ENCODE measurements at places on chromosomes 1 and 21. TPM values are rescaled to one million over a fixed set of nuclear protein-coding genes. Genes with fewer than 3 reads are reported as not detected.

GRCh38 chr1:170692866-170693575, 29.1 kb downstream of the PRRX1 start:
- DNase-seq, result no peak

ATAD3C gene
- 0.20 TPM for polyA plus RNA-seq

GRCh38 chr21:33854604-33855003, 61.0 kb downstream of the ATP5PO start:
- no peak for DNase-seq

- peak; percentile 5 for DNase-seq
Measured at GRCh38 chr1:101101360-101101759, 75.8 kb upstream of the DPH5 start.

GRCh38 chr1:24909388-24909898, 20.6 kb downstream of the RUNX3 start:
- DNase-seq, result no peak

KIF26B gene
- polyA plus RNA-seq, result 3.0 TPM

GRCh38 chr1:53592521-53592982, 133.4 kb downstream of the DMRTB1 start:
- DNase-seq, result no peak

DNA sequence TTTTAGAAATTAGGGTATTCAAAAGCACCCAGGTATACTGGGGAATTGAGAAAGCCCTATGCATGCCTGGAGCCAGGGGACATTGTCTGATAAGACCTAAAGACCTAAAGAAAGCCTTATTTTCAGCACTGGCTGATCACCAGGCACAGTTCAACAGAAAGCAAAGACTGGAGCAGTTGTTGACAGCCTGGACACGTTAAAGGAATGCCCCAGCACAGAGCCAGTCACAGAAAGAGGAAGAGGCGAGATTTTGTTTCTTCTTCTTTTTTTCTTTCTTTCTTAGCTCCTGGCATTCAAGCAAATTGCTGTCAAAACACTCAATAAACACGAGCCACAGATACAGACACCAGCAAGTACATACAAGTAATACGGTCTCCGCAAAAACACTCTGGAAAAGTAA, 40.4 kb downstream of the RNF187 start:
- DNase-seq, result no peak

GRCh38 chr1:47576758-47577115, 138.9 kb downstream of the FOXD2 start:
- DNase-seq, result no peak

- no peak for DNase-seq
Measured at GRCh38 chr1:168767894-168768584, 39.0 kb upstream of the DPT start.

DNA sequence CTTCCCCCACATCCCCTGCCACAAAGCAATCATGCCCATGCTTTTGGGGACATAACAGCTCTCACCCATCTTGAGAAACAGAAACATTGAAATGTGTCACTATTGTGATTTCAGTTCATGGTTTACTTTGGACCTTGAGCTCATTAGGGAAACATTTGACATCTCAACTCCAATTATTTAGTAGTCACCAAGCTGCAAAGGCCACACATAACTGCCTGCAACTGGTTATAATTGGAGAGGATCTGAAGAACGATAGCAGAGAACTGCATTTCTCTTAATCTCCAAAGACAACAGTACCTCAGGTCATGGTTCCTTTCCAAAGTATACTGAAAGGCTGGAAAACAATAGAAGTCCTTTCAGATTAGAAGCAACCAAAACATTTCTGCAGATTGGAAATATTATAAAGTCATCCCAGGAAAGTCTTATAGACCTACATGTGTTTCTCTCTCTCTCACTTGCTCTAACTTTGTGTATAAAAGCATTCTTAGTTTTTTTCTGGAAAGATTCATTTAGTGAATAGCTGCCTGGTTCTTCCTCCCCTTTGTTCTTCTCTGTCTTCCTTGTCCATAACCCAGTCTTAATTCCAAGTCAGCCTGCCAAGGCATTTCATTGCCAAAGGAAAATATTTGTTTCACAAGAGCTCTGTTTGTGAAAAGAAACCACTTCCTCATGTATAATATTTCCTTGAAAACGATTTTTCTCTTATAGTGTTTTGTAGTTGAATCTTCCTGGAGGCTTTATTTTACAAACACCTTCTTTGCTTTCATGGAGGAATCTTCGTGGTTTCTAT, 426.8 kb downstream of the ADGRL2 start:
- no peak for DNase-seq

AMIGO1 gene
- polyA plus RNA-seq, result 3.4 TPM

DNA sequence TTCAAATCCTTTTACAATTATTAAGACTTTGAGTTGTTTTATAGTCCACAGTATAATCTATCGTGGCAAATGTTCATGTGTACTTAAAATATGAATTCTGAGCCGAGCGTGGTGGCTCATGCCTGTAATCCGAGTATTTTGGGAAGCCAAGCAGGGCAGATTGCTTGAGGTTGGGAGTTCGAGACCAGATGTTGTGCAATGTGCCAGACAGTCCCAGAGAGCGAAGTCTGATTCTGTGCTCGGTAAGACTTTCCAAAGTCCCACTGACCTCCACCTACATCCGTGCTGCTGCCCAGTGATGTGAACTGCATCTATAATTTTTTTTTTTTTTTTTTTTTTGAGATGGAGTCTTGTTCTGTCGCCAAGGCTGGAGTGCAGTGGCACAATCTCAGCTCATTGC, 52.2 kb downstream of the VPS26C start:
- no peak for DNase-seq

DNA sequence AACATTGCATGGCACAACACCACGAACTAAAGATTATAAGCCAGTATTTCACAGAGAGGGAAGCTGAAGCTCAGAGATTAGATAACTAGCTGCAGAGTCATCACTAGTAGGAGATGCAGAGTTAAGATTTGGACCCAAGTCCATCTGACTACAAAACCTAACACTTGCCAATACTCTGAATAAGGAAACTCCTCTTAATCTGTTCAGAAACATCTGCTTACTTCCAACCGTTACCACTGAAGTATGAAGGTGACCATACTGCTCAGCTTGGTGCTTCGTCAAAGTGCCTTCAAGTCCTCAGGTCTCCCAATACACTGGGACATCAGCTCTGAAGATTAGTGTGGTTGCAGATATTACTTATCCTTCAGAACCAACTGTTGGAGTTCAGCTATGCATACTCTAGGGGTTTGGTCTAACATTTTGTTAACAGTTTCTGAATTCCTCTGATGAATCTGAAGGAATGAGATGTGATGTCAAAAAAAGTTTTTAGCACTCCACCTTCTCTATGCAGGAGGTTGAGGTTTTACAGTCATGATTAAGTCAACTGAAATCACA, 179.6 kb downstream of the TPR start:
- DNase-seq, result no peak

GRCh38 chr1:45787905-45788304, 15.5 kb upstream of the MAST2 start:
- no peak for DNase-seq

ADORA1 gene
- polyA plus RNA-seq, result 2.4 TPM

DNA sequence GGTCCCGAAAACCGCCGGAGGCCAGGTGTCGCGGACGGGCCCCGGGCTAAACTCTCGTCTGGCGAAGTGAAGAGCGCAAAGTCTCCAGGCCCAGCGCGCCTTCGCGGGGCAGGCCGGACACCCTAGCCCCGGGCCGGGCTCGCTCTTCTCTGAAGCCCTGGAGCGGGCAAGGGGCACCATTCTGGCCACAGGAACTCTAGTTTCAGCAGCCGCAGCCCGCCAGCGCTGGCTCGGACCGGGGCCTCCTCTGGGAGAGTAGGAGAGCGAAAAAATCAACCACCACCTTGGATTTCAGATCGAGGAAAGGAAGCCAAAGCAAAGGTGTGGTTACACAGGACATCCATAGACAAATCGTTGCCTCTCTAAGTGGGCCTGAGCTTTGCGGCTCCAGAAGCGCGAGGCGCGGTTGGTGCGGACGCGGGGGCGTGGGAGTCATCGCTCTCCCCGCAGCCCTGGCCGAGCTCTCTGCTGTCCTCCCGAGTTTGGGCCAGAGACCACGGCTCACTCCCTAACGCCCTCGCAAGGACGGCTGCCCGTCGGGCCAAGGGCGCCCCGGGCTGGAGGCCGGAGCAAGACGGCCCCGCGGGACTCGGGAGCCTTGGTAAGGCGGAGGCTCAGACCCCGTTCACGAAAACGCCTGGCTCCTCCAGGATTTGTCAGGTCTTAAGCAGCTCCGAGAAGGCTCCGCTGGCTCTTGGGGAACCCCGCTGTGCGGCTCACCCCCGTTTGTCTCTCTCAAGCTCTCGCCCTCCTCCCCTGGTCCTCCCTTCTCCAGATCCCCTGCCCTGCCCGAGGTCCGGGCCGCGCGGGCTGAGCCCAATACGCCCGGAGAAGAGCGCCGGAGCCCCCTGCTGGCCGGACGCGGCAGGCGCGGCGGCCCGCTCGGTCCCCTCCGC, 132.9 kb upstream of the DPYD start:
- DNase-seq, result no peak

TNNT2 gene
- polyA plus RNA-seq, result not detected
